Stimulated activated CD4-positive, alpha-beta T cell treated with anti-CD3 and anti-CD28 coated beads, Interleukin-4, amount 100 ng/mL, for 4 hours (primary cell): ENCODE measurements at places on chromosomes 4 and X.

DNA sequence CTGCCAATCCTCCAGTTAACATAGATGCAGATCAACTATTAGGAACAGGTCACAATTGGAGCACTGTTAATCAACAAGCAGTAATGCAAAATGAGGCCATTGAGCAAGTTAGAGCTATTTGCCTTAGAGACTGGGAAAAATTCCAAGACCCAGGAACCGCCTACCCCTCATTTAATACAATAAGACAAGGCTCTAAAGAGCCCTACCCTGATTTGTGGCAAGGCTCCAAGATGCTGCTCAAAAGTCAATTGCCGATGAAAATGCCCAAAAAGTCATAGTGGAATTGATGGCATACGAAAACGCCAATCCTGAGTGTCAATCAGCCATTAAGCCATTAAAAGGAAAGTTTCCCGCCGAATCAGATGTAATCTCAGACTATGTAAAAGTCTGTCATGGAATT lies 20.5 kb upstream of the TRIM61 start:
- DNase-seq: no peak

- DNase-seq: no peak
Observed at GRCh38 chrX:54785901-54786300, 12.2 kb downstream of the ITIH6 start.

GRCh38 chr4:144611850-144612249 lies 34.1 kb upstream of the HHIP start:
- no peak for DNase-seq

GRCh38 chr4:81442484-81443085 lies 29.1 kb downstream of the RASGEF1B start:
- no peak for DNase-seq

GRCh38 chr4:74016068-74016467 lies 17.6 kb upstream of the CXCL5 start:
- no peak for DNase-seq

GRCh38 chr4:183248201-183248600 lies 71.9 kb downstream of the CLDN22 start:
- DNase-seq: no peak

GRCh38 chr4:185695743-185696142 lies 116.3 kb downstream of the SORBS2 start:
- DNase-seq: no peak

DNA sequence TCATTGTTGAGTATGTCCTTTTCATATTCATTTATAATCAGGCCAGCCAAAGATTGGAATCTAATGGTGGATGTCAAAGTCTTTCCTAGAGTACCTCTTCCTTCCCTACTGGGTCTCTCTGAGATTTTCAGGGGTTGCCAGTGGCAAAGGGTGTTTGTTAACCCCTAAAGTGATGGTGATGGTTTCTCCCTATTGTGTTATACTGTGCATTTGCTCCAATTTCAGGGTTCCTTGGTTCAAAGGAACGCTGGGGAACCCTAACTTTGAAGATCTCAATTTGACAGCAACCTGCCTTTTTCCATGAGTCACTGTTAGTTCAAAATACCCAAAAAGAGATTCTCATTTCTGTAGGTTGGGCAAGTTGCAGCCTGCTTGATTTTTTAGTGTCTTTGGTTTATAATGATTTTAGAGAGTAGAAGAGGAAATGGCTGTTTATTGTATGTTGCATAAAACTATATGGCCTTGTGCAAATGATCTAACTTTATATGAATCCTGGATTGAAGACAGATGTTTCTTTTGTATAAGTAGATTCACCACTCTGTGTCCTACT lies 23.0 kb downstream of the GAB1 start:
- no peak for DNase-seq

- DNase-seq: no peak
Observed at GRCh38 chr4:49058306-49058705, 72.2 kb downstream of the CWH43 start.
